Smooth muscle cell of the pulmonary artery (primary cell): ENCODE measurements at places on chromosomes 12 and 14. TPM values are rescaled to one million over a fixed set of nuclear protein-coding genes. Genes with fewer than 3 reads are reported as not detected.

Gene RNASE9
- not detected in 2 replicates for total RNA-seq

Gene NOC4L
- 8.5 and 10.4 TPM in 2 replicates for total RNA-seq

Gene E2F7
- 16.7 and 56.5 TPM in 2 replicates for total RNA-seq

Gene LBHD2
- not detected in 2 replicates for total RNA-seq

Gene GSG1
- total RNA-seq = 0.07 and 0.39 TPM in 2 replicates

Gene DCD
- total RNA-seq = not detected in 2 replicates
